Stimulated activated CD4-positive, alpha-beta T cell treated with anti-CD3 and anti-CD28 coated beads, TNF-alpha, amount 100 ng/mL, for 24 hours (primary cell): ENCODE measurements at places on chromosomes 7 and 10.

GRCh38 chr10:80448209-80448942 lies 5.7 kb upstream of the TSPAN14 start:
- DNase-seq = no peak

- no peak for DNase-seq
Observed at GRCh38 chr7:66542049-66542448, 86.6 kb upstream of the KCTD7 start.

- no peak for DNase-seq
Observed at GRCh38 chr7:128939075-128939860, 1.5 kb downstream of the IRF5 start.

GRCh38 chr10:29590915-29591650 lies 43.7 kb downstream of the SVIL start:
- no peak for DNase-seq

- DNase-seq = no peak
Observed at GRCh38 chr10:118216571-118217170, 125.5 kb downstream of the FAM204A start.

DNA sequence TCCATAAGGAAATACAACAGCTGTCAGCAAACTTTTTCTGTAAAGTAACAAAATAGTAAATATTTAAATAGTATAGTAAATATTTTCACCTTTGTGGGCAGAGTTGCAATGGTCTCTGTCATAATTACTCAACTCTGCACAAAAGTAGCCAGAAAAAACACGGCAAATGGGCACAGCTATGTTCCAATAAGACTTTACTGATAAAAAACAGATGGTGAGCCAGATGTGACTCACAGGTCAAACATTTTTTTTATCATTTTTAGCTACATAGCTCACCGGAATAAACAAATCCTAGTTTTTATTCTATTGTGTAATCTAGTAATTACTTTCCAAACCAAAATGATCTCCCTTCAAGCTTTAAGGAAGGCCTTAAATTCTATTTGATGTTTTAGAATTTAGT lies 55.3 kb downstream of the NCAPG2 start:
- no peak for DNase-seq

DNA sequence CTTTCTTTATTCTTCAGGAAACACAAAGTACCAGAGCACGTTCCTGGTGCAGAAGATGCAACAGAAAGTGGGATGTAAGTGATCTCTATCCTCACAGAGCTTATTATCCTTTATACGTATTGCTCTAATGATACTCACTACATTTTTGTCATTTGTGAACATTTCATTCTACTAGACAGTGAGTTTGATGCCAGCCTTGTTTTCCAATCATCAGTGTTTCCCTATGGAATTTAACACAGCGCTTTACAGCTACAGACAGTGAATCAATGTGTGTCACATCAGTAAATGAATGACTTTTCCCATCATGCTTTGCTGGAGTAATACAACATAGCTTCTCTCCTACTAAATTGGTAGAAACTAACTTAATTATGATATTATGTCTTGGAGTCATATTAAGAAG lies 175.5 kb downstream of the SDHAF3 start:
- no peak for DNase-seq

- DNase-seq = no peak
Observed at GRCh38 chr10:82674036-82674435, 799.0 kb downstream of the NRG3 start.

- DNase-seq = no peak
Observed at GRCh38 chr7:22582863-22583622, 83.1 kb upstream of the STEAP1B start.

DNA sequence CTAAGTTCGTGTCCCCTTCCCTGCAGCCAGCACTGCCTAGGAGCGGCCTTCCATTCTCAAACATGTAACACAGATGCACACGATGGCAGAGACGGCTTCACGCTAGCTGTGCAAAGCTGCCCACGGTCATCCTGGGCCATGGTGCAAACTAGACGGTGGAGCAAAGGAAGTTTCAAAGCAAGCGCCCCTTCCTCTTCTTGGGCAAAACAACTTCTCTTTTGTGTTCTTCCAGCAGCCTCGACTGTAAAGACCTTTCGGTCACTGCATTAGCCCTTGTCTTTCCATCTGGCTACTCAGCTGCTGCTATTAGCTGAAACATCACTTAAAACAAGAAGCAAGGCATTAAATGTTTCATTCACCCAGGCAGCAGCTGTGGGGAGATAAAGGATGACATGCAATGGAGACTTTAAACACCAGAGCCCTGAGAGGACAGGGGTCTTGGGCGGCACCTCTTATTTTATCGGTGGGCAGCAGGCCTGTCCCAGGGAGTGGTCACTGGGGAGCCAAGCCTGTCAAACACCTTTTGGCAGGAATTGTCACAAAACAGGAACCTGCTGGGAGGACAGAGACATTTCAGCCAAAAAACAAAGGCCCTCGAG lies 214.8 kb downstream of the KLF6 start:
- DNase-seq = no peak

GRCh38 chr10:54962134-54962900 lies 161.3 kb upstream of the PCDH15 start:
- no peak for DNase-seq

- DNase-seq = no peak
Observed at GRCh38 chr7:4416396-4417056, 265.6 kb upstream of the FOXK1 start.

DNA sequence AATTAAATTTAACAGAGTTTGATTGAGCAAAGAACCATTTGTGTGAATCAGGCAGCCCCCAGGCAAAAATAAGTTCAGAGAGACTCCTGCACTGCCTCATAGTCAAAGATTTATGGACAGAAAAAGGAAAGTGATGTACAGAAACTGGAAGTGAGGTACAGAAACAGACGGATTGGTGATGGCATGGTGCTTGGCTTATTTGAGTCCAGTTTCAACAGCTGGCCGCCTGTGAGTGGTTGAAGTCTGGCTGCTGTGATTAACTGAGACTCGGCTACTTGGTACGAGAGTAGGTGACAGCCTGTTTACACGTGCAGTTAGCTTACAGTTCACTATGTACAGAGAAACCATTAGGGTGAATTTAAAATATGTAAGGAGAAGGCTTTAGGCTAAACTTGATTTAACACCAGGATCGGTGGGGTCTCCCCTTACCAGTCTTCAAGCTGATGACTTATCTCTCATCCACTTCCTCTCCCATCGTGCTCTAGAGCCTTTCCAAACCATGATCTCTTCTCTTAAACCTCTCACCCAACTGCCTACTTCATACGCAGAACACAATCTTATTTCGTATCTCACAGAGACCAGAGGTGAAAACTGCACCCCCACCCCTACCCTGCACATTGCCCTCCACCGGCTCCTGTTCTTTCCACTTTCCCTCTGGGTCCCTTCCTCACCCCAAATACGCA lies 5.0 kb upstream of the MSMB start:
- DNase-seq = no peak

DNA sequence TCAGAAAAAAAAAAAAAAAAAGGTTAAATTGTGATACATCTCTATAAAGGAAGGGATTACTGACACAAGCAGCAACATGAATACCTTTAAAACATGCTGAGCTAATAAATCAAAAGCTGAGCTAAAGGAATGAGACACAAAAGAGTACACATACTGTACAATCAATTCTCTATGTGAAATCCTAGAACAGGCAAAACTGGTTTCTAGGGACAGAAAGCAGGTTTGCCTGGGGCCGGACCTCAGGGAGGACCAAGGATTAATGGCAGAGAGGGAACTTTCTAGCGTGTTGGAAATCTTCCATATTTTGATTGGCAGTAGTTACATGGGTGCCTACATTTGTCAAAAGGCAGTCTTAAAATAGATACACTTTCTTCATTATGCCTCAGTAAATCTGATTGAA lies 52.5 kb downstream of the KLRG2 start:
- no peak for DNase-seq
